SIG-M5 (cell line): ENCODE measurements at places on chromosomes 7 and 10.

- DNase-seq = peak; percentile 62
Observed at GRCh38 chr7:1532456-1533254, 2.2 kb downstream of the MAFK start.

GRCh38 chr7:150942001-150942590, 36.0 kb downstream of the KCNH2 start:
- no peak for DNase-seq

- no peak for DNase-seq
Observed at GRCh38 chr10:49364747-49365146, 31.1 kb downstream of the DRGX start.

DNA sequence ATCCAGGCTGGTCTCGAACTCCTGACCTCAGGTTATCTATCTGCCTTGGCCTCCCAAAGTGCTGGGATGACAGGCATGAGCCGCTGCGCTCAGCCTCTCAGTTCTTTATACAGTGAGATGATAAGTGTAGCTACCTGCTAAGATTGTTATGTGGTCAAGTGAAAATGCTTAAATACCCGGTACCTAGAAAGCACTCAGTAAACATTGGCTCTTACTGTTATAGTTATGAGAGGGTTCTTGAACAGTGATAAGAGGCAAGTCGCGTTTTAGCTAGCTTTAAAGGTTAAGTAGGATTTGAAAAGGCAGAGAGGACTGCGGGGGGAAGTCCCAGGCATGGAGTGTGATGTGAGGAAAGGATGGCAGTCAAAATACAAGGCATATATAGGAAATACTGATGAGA, 4.5 kb downstream of the ZKSCAN1 start:
- DNase-seq = no peak

DNA sequence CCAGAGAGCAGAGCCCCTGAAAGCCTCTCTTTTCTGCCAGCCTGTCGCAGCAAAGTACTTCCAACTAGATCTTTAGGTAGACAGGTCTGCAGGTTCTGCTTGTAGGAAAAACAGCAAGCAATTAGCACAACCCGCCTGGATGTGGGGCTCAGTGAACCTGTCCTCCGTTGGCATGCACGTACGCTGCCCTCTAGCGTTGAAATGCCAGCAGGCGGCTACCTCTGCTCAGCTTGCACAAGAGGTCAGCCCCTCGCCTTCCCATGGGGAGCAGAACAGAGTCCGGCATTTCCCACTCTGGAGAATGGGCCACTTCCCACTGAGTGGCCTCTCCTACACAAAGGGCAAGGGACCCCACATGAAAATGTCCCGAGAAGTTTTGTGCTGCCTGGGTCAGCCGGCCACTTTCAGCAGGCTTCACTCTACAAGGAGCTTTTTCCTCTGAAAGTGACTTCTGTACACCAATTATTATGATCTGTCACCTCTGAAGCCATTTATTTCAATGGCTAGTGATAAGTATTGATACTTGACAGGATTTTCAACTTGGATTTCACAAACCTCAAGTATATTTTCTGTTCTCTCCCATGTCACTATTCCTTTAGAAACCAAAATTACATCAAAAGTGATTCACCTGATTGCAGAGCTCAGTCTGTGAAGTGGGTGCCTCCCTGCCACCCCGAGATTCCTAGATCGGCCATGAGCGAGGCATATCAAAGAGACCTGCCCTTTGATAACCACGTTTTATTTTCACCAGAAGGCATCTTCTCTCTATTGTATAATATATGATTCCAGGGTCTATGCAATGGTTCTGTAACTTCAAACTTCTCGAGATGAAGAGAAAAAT, 56.7 kb downstream of the JCAD start:
- no peak for DNase-seq

GRCh38 chr7:67955061-67955460, 958.4 kb downstream of the TYW1 start:
- no peak for DNase-seq

GRCh38 chr10:28982974-28983373, 305.7 kb downstream of the BAMBI start:
- DNase-seq = no peak

DNA sequence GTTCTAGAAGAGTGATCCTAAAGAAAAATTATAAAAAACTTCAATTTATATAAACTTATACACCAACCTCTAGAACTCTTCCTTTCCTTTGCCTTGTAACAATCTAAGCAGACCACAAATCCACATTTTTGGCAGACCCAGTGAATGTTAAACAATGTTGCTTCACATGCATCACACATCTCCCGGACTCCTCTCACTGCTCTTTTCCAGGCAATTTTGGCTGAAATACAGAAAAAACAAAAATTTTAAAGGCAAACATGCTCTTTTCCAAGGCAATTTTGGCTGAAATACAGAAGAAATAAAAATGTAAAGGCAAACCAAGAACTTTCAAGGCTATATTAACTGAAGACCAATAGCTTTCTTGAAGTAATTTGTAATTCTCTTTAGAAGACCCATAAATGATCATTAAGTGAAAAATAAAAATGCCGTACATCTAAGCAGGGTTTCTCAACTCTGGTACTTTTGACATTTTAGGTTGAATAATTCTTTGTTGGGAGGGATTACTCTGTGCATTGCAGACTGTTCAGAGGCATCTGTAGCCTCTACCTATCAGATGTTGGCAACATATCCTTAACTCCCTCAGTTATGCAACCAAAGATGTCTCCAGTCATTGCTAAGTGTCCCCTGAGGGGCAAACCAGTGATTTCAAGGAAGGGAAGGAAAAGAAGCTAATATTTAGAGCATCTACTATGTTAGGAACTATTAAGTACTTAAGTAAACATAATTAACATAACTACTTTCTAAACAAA, 64.4 kb downstream of the NRBF2 start:
- no peak for DNase-seq

- no peak for DNase-seq
Observed at GRCh38 chr7:93890464-93891068, at the start of gene TFPI2. Gene TFPI2, minus strand, starts transcription at chr7:93890753. Its CDS starts 75 bp downstream, at chr7:93890678.

DNA sequence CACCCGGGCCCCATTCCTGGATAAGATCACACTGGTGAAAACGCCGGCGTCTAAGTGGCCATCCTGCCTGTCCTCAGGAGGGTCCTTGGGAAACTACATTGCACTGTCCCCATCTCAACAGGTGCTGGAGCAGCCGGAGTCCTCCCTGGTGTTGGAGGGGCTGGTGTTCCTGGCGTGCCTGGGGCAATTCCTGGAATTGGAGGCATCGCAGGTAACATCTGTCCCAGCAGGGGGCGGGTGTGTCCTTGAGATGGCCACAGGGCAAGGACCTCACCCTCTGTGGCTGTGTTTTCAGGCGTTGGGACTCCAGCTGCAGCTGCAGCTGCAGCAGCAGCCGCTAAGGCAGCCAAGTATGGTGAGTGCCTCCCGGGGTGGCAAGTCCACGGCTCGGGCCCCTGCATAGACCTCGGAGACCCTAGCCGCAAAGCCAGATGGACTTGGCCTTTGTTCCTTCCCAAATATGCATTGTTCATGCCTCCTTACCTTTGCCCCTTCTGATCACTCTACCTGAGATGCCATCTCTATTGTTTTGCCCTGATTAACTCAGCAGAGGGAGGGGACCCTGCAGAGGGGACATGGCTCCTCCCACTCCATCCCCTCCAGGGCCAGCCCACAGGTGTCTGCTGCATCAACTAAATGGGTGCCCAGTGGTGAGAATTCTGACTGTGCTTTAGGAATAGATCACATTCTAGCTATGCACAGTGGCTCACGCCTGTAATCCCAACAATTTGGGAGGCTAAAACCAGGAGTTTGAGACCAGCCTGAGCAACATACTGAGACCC, 23.8 kb downstream of the ELN start:
- DNase-seq = no peak

- no peak for DNase-seq
Observed at GRCh38 chr7:109996927-109997326, 1094.0 kb upstream of the LRRN3 start.

- DNase-seq = no peak
Observed at GRCh38 chr7:93031795-93032194, 86.0 kb downstream of the SAMD9 start.

GRCh38 chr7:106566196-106566595, 94.8 kb downstream of the CCDC71L start:
- no peak for DNase-seq

DNA sequence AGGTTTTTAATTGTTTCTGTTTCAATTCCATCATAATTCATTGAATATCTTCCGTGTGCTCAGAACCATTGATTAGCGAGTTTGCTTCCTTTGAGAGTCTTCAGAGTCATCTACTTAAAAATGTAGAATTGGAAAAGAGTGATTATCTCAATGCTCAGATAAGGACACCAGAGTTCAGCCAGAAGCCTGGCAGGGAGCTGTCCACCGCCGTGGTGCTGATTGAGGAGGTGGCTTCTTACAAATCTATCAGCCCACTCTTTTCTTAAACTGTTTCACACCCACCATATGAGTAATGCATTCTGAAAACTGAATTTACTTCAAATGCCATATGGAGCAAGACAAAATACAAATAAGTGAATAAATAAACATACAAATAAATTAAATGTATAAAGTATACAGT, 79.3 kb downstream of the INSYN2A start:
- no peak for DNase-seq

- DNase-seq = no peak
Observed at GRCh38 chr10:32377458-32378259, 30.7 kb upstream of the EPC1 start.

DNA sequence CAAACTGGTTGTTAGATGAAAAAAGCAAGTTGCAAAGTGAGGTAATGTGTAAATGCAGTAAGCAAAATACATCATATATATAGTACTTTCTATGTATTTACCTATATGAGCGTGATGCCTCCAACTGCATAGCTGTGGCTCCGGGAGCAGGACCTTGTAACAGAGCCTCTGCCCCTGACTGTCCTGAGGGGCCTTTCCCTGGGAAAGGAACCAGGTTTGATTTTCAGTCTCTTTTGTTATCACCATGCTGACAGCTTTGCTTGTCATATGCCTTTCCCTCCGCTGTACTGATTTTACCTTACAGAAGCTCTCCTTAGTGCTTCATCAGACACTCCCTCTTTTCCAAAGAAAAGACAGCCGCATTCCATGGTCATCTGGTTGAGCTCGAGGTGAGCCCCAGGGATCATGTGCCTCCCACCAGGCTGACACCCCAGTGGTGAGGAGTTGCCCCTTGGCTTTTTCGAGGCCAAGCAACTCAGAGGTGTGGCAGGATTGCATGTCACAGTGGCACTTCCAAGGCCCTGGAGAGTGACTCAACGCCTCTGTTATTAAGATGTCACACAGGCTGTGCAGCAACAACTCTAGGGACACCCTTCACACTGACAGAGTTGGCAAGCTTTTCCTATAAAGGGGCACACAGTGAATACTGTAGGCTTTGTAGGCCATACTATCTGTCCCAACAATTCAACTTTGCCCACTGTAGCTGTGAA, 78.9 kb downstream of the ALOX5 start:
- DNase-seq = no peak

GRCh38 chr10:118981946-118982345, 47.6 kb upstream of the NANOS1 start:
- no peak for DNase-seq

GRCh38 chr7:21508538-21508937, 34.3 kb upstream of the DNAH11 start:
- no peak for DNase-seq

DNA sequence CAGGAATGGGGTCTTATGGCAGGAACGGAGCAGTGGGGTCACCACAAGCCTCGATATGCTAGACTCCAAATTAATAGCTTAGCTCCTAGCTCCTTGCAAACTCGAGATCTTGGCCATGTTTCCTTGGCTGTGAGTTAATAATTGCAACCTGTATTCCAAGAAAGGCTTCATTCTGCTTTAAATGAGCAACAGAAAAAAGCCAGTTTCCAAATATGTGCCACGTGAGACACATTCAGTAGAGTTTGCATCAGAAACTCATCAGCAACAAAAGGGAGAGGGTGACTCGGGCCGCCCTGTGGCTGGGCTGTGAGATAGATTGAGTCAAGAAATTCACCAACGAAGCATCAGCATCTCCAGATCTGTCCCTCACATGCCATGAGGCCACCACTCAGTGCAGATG, 112.0 kb downstream of the NPTX2 start:
- no peak for DNase-seq

GRCh38 chr10:22631646-22632278, 82.6 kb downstream of the PIP4K2A start:
- DNase-seq = no peak

DNA sequence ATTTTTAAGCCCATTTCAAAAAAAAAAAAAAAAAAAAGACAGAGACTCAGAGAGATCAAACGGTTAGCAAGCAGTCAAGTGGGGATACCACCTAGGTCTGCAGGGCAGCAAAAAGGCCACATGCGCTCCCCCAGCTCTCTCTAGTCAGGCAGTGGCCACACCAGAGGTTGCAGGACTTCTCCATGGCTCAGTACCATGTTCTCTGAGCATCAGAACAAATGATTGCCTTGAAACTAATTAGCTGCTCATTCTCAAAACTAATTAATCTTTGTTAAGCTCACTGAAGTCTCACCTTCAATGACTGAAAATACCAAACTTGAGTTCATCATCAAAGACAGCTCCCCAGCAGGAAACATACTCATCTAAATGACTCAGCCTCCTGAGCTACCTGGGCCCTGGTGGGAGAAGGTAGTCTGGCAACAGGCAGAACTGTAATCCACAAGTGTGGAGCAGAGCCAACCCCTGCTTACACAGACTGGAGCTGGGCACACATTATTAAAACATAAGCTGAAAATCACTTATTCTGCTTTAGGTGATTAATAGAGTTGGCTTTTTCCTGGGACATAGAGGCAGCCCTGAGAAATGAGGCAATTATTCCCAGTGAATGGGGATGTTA, 319.6 kb downstream of the GRID1 start:
- DNase-seq = no peak

- no peak for DNase-seq
Observed at GRCh38 chr10:78047314-78047891, 13.7 kb downstream of the RPS24 start.

- no peak for DNase-seq
Observed at GRCh38 chr10:45000138-45000751, 478 bp upstream of the ZNF22 start.

DNA sequence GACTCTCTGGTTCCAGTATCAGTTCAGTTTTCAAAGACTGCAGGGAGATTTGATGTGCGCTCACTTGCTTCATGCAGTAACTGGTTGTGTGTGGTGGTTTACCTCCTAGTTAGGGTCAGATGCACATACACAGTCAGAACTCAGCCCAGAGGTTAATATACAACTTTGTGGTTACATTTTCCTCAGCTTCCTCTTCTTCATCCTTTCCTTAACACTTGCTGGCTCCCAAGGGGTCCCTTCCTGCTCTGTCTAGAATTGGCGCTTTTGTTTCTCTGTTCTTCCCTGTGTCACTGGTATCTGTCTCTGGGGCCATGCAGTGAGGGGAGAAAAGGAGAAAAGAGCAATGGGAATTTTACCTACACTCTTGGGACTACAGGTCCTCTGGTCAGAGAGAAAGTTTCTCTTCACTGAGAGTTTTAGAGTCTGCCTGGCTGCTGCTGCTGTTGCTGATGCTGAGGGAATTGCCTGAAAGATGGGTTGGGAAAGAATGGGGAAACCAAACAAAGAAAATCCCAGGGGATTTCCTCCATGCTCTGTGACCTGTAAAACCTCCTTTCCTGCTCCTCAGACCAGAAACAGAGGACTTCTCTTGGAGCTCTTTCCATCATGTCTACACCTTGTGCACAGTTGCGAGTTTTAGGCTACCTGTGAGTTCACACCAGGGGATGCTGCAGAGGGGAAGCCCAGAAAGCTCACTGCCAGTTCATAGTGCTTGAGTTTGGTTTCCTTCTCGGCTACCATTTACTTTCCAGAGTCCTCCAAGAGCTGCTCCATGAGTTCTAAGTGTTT, 74.6 kb downstream of the WDFY4 start:
- DNase-seq = no peak
